ENCODE measurements at places on chromosomes 4 and X.
A peak's percentile ranks its signal among the peaks of the same experiment; 100 is the strongest.

DNA sequence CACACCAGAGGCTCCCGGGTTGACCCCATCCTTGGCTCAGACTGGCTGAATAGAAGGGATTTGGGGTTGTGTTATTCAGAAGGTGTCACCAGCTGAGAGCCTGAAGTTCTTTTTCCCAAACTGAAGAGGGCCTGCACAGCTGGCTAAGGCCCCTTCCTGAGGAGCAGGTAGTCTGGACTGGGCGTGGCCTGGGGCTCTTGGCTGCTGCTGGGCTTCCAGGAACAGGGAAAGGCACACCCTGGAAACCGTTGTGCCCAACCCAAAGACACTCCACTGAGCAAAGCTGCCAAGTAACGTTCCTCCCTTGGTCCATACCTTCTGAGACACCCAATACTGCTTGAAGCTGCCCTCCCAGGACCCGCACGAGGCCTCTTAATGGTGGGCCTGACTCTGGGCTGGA lies 8.3 kb upstream of the CXCR3 start:
- DNase-seq = peak; percentile 59

DNA sequence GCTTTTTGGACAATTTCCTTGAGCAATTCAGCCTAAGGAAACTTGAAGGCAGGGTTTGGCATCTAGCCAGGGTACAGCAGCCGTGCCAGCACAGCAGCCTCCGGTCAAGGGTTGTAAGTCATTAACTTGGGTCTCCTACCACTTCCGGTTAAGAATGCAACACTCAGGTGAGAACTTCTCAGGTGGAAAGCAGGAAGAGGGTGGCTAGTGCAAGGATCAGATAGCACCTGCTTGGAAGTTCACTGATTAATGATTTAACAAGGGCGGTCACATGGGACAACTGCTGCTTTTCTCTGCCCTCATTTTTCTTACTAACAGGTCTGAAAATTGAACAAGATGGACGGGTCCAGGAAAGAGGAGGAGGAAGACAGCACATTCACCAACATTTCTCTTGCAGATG lies 30.1 kb upstream of the SCOC start:
- DNase-seq = peak; percentile 35

DNA sequence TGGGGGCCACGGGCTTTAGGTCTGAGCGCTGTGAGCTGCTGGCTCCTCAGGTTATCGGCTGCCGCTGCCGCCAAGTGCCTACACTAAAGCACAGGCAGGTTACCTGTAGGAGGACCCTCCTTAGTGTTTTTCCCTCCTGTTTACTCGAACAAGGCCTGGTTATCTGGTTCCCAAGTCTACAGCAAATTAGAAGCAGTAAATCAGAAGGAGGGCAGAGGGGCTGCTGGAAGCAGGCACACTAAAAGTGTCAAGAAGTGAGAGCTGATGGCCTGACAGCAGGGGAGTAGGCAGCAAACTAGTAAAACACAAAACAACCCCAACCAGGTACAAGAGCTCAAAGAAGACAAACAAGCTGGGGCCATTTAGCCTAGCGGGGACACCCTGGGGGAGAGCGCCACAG lies 125.0 kb upstream of the PJA1 start:
- DNase-seq = no peak

DNA sequence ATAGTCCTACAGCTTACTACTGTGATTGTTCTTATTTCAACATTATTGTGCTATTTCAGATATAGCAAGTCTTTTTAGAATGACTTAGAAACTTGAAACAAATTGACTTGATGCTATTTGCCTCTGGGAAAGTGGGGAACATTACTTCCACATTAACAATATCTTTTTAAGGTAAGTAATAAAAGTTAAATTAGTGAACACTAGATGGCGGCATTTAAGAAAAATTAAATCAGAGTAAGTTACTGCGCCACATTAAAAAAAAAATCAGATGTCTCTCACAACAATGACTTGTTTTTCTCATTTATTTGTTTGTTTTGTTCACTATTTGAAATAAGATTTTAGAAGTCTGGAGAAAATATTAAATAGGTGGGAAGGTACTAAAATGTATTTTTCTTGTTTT lies 1026.9 kb upstream of the SLIT2 start:
- DNase-seq = peak; percentile 16

Measured in hematopoietic multipotent progenitor cell treated with erythropoietin and hydrocortisone succinate and interleukin-3 and kit ligand, for 8 days (in vitro differentiated cells).